ENCODE measurements at places on chromosomes 11 and 22. TPM values are rescaled to one million over a fixed set of nuclear protein-coding genes. Genes with fewer than 3 reads are reported as not detected.

SOX10 gene
- total RNA-seq, result not detected

ANO3 gene
- total RNA-seq, result not detected

PRODH gene
- 0.06 TPM for total RNA-seq

KCNJ5 gene
- not detected for total RNA-seq

SEZ6L gene
- not detected for total RNA-seq

PGA5 gene
- not detected for total RNA-seq

C2CD3 gene
- 11.9 TPM for total RNA-seq

CARS1 gene
- 83.1 TPM for total RNA-seq

P2RY2 gene
- total RNA-seq, result not detected

IFITM10 gene
- total RNA-seq, result 0.47 TPM

KRTAP5-1 gene
- total RNA-seq, result not detected

GRCh38 chr22:39316440-39317083, 2.9 kb downstream of the RPL3 start:
- peak; percentile 88 for DNase-seq

DNA sequence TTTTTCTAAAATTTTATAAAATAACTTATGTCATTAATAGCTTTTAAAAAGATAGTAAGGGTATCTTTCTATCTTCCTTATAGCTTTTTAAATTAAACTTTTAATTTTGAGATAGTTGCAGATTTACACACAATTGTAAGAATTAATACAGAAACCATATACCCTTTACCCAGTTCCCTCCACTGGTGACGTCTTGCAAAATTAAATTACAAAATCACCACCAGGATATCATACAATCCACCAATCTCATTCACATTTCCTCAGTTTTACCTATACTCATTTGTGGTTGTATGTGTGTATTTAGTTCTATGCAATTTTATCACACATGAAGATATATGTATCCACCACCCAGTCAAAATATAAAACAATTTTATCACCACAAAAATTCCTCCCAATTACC, 10.0 kb downstream of the SBF2 start:
- no peak for DNase-seq

DNA sequence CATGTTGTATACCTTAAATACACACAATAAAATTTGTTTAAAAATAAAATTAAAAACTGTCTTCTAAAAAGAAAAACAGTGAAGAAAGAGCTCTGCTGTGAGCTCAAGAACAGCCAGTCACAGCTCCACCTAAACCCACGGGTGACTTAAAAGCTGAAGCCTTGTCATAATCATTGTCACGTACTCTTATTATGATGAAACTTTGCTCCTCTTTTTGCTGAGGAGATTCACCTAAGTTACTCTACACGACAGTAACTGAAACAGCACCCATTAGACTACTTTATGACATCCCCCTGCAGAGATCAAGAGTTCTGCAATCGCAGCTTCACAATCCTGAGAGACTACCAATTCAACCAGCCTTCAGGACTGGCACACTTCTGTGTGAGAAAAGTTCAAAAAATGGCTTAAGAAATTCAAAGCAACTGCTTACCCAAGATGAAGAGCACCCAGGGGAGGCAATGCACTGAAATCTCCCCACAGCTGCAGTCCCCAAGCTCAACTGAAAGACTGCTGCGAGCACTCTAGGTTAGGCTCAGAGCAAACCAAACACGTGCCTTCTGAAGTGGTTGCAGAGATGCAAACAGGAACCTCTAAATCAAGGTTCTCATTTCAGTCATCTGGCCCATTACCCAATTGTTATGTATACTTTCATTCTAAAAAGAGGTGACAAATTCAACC, at the start of gene JAML:
Gene JAML (minus strand): TSS at position 501 of the 678 bp plus-strand sequence. CDS start 10,145 bp downstream, outside the sequence.
- no peak for DNase-seq

DNA sequence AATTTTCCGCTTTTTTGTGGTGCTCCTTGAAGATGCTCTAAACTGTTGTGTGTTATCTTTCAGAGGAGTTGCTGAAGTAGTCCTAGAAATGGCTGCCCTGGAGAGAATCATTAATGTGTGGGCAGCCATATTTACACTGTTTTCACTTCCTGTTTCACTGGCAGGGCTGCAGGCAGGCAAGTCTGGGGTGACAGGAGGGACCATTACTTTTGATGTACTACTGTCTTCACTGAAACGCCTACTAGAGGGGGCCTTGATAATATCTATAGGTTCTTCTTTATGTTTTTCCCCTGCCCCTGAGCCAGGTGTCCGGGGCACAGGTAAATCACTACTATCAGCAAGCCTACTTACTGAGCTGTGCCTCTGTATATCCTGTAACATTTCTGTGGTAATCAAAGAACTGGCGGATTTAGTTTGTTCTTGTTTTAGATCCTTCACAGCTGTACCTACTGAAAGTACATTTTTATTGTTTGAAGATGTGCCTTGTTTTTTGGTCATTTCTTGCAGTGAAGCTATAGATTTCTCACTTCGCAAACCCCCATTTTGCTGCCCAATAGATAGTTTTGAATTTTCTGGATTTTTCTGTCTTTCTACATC, 39.7 kb downstream of the ACAT1 start:
- no peak for DNase-seq

DNA sequence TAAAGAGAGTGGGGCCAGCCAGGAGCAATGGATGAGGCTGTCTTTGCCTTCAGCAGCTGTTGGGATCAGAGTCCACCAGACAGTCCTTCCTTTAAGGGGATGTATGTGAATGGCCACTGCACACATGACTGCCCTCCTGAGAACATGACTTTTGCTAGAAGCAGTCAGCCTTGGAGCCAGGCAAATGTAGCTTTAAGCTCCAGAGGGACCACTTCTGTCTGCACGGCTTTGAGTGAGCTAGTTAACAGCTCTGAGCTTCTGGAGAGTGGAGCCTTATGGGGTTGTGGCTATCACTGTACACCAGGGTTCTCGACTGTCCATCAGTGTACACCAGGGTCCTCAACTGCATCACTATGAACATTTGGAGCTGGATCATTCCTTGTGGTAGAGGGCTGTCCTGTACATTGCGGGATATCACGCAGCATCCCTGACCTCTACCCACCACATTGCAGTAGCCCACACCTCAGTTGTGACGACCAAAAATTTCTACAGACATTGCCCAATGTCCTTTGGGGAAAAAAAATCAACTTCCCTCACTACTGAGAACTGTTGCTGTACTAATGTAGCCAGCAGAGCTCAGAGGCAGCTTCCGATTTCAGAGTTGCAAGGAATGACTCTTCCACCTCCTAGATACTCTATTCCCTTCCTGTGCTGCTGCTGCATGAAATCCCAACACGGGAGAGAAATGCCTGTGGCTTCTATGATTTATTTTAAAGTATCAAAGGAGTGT, 169.4 kb downstream of the MYO18B start:
- DNase-seq, result no peak

GRCh38 chr11:57971272-57972012, 52.2 kb upstream of the OR9Q1 start:
- no peak for DNase-seq

DNA sequence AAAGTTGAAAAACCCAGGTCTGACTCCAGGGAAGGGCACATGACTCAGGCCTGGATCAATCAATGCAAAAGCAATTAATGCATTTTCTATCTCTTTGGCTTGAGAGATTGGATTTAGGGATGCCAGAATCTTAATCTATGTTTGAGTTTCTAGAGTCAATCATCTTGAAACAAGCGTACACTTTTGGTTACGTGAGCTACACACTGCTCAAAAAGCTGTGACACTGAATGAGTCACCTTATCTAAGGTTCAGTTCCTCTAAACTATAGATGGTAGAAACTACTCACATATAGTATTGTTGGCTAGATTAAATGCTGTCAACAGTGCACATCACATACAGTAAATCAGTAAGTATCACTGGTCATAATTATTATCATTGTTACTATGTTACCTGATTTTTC, 24.2 kb downstream of the MRE11 start:
- DNase-seq, result no peak

GRCh38 chr11:2530855-2531200, 86.0 kb downstream of the KCNQ1 start:
- no peak for DNase-seq

GRCh38 chr11:14703731-14704130, 60.1 kb downstream of the PDE3B start:
- DNase-seq, result no peak

GRCh38 chr22:50136581-50137015, 33.9 kb upstream of the PANX2 start:
- DNase-seq, result no peak

DNA sequence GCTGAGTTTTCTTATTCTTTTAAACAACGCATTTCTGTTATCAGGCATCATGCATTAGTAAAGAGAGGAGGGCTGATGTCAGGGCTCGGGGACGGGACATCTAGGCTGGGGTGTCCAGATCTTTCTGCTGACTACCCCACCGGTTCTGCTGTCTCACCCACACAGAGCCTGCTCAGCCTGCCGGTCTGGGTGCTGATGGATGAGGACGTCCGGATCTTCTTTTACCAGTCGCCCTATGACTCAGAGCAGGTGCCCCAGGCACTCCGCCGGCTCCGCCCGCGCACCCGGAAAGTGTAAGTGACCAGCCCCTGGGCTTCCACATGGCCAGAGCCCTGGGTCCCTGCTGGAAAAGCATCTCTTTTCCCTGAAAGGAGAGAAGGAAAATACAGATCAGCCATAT, 9.4 kb downstream of the NCF4 start:
- no peak for DNase-seq

DNA sequence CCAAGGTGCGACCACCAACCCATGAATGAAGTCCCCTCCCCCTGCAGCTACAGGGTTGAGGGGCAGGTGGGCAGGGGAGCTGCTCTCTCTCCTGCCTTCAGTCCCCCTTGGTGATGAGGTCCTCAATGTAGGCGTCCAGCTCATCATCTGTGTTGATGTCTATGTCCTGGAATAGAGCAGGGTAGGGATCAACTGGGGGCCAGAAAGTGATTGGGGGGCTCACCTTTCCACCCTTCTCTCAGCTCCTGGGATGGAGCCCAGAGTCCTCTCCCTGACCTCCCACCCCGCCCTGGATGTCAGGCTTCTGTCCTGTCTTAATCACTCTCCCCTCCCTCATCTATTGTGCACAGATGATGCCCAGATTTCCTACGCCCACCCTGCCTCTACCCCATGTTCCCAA, 41.9 kb downstream of the MORC2 start:
- DNase-seq, result no peak

GRCh38 chr11:74532501-74533246, 39.1 kb upstream of the LIPT2 start:
- DNase-seq, result no peak

GRCh38 chr22:48389916-48390315, 1437.8 kb downstream of the BRD1 start:
- no peak for DNase-seq

GRCh38 chr11:133819114-133819513, 26.2 kb downstream of the SPATA19 start:
- DNase-seq, result no peak

- no peak for DNase-seq
Measured at GRCh38 chr11:129322941-129323340, 52.7 kb upstream of the BARX2 start.

- no peak for DNase-seq
Measured at GRCh38 chr22:44068422-44069191, 44.5 kb downstream of the PARVB start.

- no peak for DNase-seq
Measured at GRCh38 chr22:50705219-50705691, 32.6 kb downstream of the SHANK3 start.

DNA sequence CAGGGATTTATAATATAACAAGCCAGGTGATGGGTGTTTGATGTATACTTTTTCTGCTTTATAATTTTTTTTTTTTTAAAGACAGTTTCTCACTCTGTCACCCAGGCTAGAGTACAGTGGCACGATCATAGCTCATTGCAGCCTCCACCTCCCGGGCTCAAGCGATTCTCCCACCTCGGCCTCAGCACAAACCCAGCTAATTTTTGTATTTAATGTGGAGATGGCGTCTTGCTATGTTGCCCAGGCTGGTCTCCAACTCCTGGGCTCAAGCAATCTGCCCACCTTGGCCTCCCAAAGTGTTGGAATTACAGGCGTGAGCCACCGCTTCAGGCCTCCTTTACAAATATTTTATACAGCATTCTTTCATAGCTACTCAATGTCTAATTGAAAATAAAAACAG, 48.6 kb downstream of the MORC2 start:
- DNase-seq, result no peak

- DNase-seq, result no peak
Measured at GRCh38 chr22:17475318-17476230, 87.7 kb upstream of the SLC25A18 start.

DNA sequence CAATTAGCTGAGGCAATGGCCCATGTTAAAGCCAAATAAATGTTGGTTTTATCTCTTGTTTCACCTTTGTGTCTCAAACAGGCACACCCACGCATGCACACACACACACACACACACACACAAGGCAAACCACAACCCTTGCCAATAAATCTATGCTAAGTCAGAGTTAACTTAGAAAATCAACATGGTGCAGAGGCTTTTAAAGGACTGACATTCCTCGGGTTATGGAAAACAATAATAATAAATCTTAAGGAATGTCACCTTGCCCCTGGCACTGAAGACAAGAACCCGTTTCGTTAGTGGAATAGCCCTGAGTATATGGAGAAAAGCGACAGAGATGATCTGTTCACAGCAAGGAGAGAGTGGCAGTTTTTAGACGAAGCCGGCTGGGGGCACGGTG, 326.3 kb downstream of the NTM start:
- no peak for DNase-seq

GRCh38 chr22:29154364-29155048, 51.2 kb upstream of the EMID1 start:
- DNase-seq, result peak; percentile 57

DNA sequence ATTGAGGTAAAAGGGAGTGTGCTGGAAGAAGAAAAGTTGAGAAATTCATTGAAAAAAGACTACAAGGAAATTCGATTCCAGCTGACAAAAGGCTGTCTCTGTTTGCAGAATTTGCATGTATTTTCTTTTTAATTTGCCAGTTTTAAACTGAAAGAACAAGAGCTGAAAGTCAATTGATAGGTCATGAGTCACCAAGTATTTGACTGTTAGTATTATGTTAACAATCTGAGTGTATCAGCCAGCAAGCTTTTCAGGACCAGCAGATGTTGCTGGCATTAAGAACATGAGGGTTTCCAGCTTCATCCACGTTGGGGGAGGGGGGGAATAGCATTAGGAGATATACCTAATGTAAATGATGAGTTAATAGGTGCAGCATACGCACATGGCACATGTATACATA, 726.7 kb downstream of the METTL15 start:
- DNase-seq, result peak; percentile 90

- no peak for DNase-seq
Measured at GRCh38 chr11:12478743-12479142, 101.4 kb downstream of the PARVA start.

DNA sequence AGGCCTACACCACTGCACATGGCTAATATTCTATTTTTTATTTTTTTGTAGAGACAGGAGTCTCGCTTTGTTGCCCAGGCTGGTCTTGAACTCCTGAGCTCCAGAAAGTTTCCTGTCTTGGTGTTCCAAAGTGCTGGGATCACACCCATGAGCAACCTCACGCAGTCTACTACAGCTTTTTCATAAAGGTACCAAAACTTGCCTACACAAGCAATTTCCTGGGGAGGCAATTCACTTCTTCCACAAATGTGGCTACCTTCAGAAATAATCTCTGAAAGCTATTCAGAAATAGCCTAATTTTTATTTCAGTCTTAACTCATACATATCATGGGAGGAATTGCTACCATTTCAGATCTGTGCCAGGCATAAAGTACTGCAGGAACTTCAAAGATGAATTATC, 11.4 kb downstream of the SLC35F2 start:
- DNase-seq, result no peak

- no peak for DNase-seq
Measured at GRCh38 chr11:75432911-75433321, at the start of gene KLHL35. Gene KLHL35 (minus strand): TSS chr11:75433203. CDS start chr11:75430629, 2,574 bp downstream.
